ENCODE measurements at places on chromosomes 2 and 18.

DNA sequence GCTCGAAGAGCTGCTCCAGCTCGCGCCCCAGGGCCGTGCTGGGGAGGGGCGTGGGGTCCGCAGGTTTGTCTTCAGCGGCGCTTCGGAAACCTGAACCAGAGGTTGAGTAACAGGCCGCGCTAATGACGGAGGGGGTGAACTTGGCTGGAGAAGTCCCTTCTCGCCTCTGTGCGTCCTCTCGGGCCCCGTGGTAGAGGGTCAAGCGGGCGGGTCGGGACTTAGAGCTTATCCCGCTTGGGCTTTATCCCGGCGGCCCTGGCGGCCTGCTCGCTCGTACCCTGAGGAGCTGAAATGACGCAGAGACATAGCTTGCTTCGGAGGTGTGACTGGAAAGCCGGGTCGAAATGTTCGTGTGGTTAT, 479 bp downstream of the RNMT start:
- DNase-seq, result peak; percentile 21

DNA sequence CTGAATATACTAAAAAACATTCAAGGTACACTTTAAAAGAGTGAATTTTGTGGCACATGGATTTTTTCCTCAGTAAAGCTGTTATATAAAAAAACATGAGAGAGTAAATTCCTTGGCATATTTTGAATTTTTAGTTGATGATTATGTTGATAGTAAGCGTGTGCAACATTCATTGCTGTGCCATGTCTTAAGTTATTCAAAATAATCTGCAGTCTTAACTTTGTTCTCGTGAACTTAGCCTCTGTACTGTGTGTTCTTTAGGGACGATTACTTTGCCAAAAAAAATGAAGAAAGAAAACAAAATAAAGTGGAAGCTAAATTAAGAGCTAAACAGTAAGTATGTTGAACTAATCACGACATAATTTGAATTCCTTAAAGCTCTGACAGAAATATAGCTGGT, 9.6 kb downstream of the SSB start:
- DNase-seq, result no peak

- DNase-seq, result no peak
Observed at GRCh38 chr18:70370762-70371733, 82.2 kb downstream of the SOCS6 start.

DNA sequence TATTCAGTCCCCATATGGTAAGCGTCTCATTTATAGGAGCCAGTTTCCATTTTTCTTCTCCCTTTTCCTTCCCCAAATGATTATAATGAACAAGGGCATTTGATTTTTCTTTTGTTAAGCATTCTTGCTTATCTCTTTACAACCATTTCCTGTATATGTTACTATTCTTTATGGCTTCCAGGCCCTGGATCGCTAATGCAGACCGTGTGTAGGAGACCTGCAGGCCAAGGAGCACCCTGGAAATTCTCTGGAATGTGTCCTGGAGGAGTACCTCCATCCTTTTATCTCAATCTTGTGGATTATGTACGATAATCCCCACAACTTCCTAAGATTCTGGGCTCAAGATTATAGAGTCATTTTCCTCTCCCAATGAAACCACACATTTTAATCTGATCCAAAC, 439.6 kb upstream of the MMADHC start:
- no peak for DNase-seq

- no peak for DNase-seq
Observed at GRCh38 chr2:162382278-162382677, 38.3 kb downstream of the GCA start.

GRCh38 chr2:157874997-157875640, 1.0 kb downstream of the ACVR1 start:
- DNase-seq, result no peak

GRCh38 chr2:238905644-238906043, 57.8 kb downstream of the TWIST2 start:
- no peak for DNase-seq

DNA sequence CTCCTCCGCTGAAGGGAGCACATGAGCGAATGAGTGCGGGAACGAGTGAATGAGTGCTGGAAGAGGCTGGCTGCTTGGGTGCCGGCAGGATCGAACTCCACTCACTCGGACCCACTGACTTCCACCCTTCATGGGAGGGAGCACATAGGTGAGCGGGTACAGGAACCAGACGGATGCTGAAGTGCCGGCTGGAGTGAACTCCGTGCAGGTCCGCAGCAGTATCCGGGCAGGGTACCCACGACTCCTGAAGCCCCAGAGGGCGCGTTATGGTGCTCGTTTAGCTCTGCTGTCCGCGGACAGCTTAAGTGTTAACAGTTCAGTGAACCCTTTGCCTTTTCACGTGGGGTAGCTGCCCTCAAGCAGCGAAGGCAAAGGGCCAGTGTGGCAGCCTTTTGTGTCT, 23.2 kb downstream of the RPRM start:
- DNase-seq, result no peak

DNA sequence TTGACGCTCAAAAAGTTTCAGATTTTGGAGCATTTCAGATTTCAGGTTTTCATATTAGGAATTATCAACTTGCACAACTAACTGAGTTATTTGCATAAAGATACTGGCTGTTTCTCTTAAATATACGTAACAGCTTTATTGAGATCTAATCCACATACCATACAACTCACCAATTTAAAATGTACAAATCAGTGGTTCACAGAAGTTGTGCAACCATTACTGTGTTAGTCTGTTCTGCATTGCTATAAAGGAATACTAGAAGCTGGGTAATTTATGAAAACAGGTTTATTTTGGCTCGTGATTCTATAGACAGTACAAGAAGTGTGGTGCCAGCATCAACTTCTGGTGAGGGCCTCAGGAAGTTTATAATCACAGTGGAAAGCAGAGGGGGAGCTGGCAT, 8.2 kb downstream of the ATIC start:
- no peak for DNase-seq

DNA sequence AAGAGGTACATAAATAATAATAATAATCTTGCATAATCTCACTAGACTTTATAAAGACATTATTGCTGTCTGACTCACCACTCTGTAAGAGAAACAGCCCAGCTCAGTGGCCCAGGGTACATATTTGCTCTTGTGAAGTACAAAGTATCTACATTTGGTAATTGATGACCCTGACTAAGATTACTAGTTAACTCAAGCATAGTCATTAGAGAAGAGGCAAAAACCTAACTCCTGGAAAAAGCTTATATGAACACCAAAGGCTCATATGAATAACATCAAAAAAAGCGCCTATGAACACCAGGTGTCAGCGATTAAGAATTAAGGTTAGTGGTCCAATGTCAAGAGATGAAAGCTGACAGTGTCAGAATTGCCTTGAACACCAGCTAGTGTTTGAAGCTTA, 38.4 kb downstream of the RAD51AP2 start:
- DNase-seq, result no peak

- no peak for DNase-seq
Observed at GRCh38 chr18:361941-362310, 94.1 kb upstream of the THOC1 start.

DNA sequence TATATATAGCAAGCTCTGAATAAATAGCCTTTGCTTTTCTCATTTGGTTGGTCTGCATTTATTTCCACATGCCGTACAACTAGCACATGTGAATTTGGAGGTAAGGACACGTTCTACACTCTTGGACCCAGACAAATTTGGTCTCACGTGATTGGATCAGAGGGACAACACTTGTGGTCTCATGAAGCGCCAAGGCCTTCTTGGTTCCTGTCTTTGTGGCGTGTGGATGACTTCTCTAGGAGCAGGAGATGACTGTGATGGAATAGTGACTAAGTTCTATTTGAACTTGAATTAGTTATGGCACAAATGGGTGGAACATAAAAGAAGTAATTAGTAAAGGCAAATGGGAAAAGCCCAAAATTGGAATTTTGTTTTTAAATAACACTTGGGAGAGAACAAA, 206.9 kb downstream of the BCL2 start:
- no peak for DNase-seq

- DNase-seq, result no peak
Observed at GRCh38 chr18:68847219-68847837, 49.4 kb downstream of the CCDC102B start.

GRCh38 chr2:9807555-9808305, 35.5 kb upstream of the TAF1B start:
- DNase-seq, result no peak

- DNase-seq, result no peak
Observed at GRCh38 chr2:143828763-143829537, 691.0 kb downstream of the ZEB2 start.

DNA sequence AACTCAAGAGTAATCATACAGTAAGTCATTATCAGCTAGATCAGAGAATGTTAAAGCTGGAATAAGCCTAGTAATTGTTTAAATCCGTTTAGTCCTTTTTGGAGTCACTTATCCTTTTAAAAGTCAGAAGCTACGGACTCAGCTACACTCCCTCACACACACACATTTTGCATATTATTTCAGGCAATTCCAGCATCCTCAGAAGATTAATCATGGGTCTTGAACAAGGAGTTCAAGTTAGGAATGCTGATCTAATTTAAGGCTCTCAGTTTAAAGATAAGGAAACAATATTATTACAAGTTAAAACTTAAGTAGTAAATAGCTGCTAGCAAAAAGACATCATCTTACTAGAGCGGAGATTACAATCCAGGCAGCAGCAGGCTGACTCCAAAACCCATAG, 74.3 kb downstream of the GTF3C3 start:
- no peak for DNase-seq

DNA sequence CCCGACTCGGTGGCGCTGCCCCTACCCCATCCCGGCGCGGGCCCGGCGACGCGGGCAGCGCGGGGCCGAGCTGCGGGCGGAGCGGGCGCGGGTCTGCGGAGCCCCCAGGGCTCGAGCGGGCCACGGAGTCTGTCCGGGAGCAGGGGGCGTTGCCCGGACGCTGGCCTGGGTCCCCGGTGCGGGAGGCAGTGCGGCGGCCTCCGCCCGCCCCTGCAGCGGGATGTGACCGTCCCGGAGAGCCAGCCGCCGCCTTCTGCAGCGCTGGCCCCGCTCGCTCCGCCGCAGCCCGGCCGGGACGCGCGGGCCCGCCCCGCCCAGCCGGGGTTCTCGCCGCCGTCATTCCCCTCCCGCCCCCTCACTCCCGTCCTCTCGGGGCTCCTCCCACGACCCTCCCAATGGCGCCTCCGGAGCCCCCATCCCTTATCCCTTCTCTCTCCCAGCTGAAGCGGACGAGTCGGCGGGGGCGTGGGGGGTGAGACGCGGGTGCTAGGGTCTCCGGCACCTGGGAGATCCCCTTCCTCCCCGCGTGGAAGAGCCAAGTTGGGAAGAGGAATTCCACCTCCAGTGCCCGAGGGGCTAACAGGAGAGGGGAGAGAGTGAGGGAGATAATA, at the start of gene FNDC4:
TSS of gene FNDC4 (minus strand) at position 257 of the 611 bp plus-strand sequence. CDS start 521 bp downstream, outside the sequence.
- no peak for DNase-seq

DNA sequence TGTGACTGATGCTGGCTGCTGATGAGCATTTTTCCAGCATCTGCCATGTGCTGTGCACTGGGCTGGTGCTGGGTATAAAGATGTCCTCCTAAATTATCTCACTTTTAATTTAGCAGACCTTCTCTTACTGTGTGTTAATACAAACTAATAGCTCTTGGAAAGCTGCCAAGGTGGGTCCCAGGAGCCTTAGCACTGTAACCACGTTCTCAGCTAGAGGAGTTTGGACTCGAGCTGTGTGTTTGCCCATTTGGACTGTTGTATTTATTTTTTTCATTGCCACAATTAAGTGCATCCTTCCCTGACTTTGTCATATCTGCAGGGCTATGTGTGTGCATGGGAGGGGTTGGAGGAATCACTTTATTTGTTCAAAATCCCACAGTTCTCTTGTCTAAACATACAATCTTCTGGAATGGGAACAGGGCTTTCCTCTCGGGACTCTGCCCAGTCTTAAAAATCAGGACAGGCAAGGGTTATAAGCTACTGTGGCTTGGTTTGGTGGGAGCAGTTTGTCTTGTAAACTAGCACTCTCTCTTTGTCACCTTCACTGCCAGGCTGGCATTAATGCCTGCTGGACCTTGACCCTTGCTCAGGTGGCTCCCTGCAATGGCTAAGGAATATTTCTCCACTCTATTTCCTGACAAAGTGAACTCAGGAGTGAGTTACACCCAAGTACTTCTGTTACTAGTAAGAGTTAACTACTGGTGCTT, 129.7 kb upstream of the MGAT5 start:
- no peak for DNase-seq

GRCh38 chr2:200032895-200033294, 77.5 kb downstream of the MAIP1 start:
- DNase-seq, result no peak

- no peak for DNase-seq
Observed at GRCh38 chr2:108805782-108806181, 19.2 kb downstream of the CCDC138 start.

GRCh38 chr18:9032519-9032918, 70.0 kb upstream of the NDUFV2 start:
- DNase-seq, result no peak

DNA sequence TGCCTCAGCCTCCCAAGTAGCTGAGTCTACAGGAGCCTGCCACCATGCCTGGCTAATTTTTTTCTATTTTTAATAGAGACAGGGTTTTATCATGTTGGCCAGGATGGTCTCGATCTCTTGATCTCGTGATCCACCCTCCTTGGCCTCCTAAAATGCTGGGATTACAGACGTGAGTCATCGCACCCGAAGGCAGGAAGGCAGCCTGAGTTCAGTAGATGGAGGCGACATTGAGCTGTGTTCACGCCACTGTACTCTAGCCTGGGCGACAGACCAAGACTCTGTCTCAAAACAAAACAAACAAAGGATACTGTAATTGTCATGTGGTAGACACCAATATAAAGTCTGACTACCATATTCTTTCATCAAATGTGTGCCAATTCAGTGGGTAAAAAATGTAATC, 500.9 kb upstream of the DSEL start:
- DNase-seq, result no peak

- no peak for DNase-seq
Observed at GRCh38 chr2:32702303-32703064, 74.6 kb downstream of the TTC27 start.

GRCh38 chr2:239086325-239087020, 238.6 kb downstream of the TWIST2 start:
- DNase-seq, result no peak

DNA sequence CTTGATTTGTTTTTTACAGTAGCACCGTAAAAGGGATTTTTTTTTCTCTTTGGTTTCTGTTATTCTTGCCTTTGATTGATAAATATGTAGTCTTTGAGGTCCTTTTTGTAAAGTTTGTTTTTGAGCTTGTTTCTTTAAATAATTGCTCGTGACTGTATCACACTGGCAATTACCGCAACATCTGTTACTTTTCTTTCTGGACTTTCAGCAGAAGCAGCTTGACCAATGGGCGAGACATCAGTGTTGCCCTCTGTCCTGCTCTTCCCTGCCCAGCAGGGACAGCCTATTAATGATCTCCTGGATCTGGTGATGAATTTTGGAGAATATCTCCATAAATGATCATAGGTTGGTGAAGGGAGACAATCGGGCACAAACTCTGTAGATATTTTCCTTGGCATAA, 74.9 kb downstream of the TDRD15 start:
- no peak for DNase-seq

GRCh38 chr2:131105156-131105949, at the start of gene PLEKHB2:
Gene PLEKHB2 (plus strand): TSS chr2:131105336. CDS start chr2:131120942, 15,606 bp downstream.
- DNase-seq, result peak; percentile 46

DNA sequence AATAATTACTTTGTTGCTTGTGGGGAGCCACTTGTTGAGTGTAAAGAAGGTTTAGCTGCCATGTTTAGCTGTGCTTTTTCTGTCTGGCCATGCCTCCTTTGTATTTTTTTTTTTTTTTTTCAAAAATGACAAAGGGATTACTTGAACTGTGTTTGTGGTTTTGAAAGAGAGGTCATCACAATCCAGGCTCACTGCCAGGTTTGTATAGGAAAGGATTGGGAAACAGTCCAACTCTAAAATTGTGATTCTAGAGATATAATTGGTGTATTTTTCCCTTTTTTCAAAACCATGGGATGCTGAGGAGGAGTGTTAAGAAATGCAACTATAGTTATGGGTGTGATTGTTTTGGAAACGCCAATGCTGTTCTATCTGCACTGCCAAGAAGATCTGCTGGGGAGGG, 4.3 kb downstream of the ITPRIPL1 start:
- DNase-seq, result no peak
